Fibroblast of skin of scalp (primary cell): ENCODE measurements at places on chromosomes 6 and 20.

GRCh38 chr6:37516076-37516919, 16.6 kb upstream of the CCDC167 start:
- peak; percentile 28 for DNase-seq

GRCh38 chr6:42162384-42162783, 10.8 kb upstream of the GUCA1A start:
- DNase-seq: no peak

DNA sequence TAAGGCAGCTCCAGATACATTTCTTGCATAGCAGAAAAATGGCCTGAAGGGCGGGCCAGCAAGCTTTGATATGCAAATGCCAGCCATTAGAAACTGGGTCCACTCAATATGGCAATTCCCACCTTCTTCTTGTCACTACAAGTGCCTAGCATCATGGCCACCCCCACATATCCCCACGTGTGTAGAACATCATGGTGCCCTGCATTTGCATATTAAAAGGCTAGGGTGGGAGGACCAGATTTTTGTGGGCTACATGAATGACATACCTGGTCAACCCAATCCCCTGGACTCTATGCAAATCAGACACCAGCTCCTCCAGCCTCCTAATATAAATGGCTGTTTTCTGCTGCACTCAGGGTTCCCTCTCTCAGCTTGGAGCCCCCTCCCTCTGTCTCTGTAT, 31.7 kb downstream of the PLN start:
- no peak for DNase-seq

DNA sequence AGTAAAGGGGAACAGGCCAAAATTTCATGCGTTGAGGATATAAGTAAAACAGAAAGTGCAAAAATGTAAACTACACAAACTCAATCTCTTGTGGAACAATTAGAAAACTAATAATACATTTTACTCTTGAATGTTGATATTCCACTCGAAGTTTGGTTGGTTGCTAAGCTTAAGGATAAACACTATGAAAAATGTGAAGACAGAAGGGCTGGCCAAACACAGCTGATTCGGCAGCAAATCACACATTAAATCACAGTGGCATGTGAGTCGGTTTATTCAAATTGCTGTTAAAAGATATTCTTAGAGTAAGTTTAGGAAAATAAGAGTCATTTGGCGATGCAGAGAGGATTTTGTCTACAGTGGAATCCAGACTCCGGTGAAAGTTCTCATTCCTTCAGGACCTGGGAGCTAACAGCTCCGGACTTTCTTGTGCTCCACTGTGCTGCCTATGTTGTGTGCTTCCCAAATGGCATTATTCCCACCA, 1.4 kb upstream of the EPM2A start:
- DNase-seq: peak; percentile 13

- DNase-seq: peak; percentile 64
Observed at GRCh38 chr20:59723607-59724456, 119.5 kb downstream of the PHACTR3 start.

DNA sequence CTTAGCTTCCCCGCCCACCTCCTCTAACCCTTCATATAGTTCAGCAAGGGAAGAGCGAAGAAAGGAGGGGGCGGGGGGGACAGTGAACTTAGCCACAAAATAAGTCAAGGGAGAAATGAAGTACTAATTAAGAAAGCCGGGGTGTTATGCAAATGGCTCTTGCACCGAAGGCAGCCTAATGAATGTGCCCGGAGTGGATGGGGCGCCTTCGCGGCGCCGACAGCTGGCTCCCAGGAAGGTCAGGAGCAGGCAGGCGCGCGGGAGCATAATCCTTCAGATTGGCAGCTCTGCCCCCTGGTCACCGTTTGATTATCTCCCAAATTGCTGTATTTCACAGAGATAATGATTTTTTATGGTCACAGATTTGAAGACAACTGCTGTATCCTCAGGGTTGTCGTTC, 395.1 kb downstream of the TFAP2B start:
- DNase-seq: no peak

GRCh38 chr20:48635791-48636267, 192.0 kb downstream of the PREX1 start:
- DNase-seq: peak; percentile 51

- no peak for DNase-seq
Observed at GRCh38 chr20:31781945-31782344, 37.2 kb upstream of the MYLK2 start.
